ENCODE measurements at places on chromosomes 3 and 15.

GRCh38 chr3:11120091-11120805 lies 34.0 kb upstream of the HRH1 start:
- DNase-seq = no peak

GRCh38 chr15:85000189-85000864 lies 18.7 kb downstream of the PDE8A start:
- DNase-seq = no peak

- no peak for DNase-seq
Measured at GRCh38 chr3:188209740-188210139, 55.8 kb downstream of the LPP start.

DNA sequence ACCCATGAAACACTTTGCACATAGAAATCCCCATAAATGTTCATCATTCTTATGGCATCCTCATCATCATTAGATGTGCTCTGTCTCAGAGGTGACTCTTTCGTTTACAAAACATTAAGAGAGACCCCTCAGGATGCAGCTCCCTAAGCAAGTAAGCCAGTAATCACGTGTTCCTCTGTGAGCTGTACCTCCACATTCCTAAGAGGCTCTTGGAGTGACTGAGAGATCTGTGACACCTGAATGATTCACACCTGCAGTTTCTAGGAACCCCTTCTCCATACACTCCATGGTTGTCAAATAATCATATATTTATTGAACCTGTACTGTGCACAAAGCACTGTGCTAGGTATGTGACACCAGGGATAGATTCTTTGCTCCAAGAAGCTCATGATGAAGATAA lies 602.4 kb downstream of the UNC13C start:
- no peak for DNase-seq

DNA sequence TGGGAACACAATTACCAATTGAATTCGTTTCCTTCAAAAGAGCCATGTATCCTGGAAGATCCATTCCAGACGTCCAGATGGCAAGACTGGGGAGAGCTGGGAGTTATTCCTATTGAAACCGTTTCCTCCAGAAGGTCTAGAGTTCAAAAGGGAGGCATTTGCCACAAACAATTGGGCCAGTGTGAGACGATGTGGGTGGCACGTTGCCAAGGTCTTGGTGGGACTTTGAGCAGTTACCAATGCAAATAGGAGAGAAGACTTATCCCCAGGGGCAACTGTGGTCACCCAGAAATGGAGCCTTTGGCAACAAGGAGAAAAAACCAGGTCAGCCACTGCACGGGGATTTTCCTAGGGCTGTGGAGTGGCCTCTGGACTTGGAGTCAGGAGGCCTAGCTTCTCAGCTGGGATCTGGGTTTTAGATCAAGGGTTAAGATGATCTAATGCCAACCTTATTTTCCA lies 29.6 kb upstream of the TLE3 start:
- DNase-seq = no peak

DNA sequence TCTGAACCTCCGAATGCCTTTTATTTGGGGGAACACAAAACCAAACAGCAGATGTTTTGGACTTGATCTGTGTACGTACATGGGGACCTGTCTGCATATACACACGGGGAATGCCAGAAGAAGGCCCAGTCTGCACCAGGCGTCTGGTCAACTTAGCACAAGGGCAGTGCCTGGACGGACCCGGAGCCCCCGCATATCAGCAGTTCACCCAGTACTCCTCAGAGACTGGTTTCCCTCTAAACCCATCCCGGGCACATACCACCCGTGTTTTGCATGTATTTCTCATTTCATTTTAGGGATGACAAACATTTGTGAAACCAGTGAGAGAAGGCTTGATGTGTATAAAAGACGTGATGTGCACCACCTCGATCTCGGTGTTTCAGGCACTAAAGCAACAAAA lies 49.7 kb downstream of the KLHL25 start:
- DNase-seq = no peak

DNA sequence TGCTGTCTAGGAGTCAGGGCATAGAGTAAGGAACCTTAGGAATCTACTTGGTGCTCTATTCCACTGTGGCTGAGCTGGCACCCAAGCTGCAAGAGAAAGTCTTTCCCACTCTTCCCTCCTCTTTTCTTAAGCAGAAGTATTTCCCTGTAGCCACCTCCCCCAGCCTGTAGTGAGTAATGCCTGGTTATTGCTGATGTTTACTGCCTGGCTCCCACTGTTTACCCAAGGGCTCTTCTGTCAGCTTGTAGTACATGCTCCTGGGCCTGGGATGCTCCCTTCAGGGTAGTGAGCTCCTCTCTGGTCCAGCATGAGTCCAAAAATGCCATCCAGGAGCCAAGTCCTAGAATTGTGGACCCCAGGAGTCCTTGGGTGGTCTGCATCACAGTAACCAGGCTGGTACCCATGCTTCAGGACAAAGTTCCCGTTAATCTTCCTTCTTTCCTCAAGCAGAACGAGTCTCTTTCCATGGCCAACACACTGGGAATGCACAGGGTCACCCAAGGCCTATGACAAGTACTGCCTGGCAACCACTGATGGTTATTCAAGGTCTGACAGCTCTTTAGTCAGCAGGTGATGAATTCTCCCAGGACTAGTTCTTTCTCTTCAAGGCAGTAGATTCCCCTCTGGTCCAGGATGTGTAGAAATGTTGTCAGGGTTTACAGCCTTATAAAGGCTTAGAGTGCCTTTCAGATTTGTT lies 17.6 kb downstream of the GALK2 start:
- no peak for DNase-seq

- no peak for DNase-seq
Measured at GRCh38 chr3:172029425-172030098, 9.8 kb upstream of the FNDC3B start.

GRCh38 chr3:30453360-30454039 lies 152.9 kb upstream of the TGFBR2 start:
- no peak for DNase-seq

GRCh38 chr3:29686889-29687592 lies 406.2 kb downstream of the RBMS3 start:
- no peak for DNase-seq

DNA sequence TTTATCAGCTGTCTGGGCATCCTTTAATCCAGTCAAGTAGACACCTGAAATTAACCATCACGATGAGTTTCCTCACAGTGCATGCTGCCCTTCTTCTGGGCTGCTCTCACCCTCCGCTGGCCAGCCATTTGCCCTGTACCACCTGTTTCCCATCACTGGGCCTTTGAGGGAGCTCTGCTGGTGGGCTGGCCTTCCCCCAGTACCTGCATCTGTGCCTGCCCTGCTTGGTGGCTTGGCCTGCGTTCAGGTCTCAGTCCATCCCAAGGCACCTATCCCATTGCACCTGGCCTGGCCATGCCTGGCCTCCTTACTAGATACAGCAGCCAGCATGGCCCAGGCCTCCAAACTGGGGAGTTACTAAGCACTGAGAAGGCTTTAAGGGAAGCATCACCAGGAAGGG lies 413.2 kb downstream of the NTRK3 start:
- no peak for DNase-seq

DNA sequence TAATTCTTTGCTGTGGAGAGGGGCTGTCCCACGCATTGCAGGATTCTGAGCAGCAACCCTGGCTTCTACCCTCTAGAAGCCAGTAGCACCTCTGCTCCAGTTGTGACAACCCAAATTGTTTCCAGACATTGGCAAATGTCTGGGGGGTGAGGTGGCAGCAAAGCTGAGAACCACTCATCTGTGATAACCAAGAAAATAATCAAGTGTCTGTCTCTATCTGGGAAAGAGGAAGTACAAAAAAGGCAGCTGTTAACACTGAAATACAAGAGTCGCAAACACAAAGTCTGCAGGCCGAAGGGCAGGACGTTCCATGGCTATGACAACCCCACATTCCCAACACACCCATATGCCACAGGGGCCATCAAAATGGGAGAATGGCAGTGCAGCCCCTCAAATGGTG lies 42.2 kb upstream of the GNB5 start:
- DNase-seq = no peak

DNA sequence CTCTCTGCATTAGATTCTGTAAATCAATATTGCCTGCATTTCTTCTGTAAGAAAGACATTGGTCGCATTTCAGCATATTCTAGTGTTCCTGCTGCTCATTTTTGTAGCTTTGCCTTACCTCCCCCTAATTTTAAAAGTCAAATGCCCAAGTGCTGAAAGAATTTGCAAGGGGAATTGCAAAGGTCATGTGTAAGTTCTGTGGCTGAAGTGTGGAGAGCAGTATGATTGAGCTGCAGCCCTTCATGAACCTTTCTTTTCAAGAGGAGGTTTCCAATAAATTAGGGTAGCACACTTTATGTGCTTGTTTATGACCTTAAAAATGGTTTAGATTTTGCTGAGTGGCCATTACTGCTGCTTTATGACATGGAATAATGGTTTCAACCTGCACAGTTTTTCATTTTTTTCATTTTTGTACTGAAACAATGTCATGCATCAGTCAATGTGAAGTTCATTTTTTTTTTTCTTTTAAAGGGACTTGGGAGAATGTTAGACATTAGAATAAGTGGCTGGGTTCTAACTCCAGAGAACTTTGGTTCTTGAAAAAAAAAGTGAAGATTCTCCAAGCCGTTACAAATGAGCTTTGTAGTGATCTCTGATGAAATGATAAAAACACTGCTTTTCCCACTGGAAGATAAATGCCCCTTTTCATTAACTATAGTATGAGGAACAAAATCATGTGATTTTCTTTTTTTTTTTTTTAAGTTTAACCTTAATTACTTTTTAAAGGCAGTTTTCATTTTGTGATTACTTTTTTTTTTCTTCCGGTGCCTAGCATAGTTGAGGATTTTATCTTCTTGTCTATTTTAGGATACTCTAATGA lies 99.6 kb downstream of the MITF start:
- no peak for DNase-seq

DNA sequence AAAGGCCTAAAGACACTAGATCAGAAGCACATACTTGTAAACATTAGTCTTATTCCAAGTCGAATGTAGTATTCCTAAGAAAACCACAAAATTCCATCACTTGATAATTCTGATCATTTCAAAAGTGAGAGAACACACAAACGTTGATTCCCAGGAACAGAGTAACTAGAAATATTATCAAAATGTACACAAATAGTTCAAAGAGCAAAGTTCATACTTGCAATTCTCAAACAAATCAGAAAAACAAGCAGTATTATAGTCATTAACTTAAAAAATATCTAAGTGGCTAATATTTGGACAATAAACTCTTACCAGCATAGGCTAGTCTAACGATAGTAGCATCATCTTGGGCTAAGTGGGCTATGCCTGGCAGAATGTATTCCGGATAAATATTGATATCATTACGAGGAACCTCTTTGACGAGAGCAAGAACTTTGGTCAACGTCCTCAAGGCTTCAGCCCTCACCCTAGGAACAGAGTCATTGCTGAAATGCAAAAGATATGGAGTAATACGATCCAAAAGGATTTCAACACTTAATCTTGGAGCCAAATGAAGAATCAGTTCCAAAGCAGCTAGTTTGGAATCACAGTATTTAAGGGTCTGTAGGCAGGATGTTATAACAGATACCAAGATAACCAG lies 13.3 kb downstream of the PIK3R4 start:
- no peak for DNase-seq

- DNase-seq = no peak
Measured at GRCh38 chr3:126556637-126557414, 1.9 kb downstream of the C3orf22 start.

- DNase-seq = no peak
Measured at GRCh38 chr3:13496879-13497278, 16.8 kb downstream of the HDAC11 start.

- DNase-seq = no peak
Measured at GRCh38 chr3:32275506-32275905, 37.0 kb downstream of the CMTM8 start.

DNA sequence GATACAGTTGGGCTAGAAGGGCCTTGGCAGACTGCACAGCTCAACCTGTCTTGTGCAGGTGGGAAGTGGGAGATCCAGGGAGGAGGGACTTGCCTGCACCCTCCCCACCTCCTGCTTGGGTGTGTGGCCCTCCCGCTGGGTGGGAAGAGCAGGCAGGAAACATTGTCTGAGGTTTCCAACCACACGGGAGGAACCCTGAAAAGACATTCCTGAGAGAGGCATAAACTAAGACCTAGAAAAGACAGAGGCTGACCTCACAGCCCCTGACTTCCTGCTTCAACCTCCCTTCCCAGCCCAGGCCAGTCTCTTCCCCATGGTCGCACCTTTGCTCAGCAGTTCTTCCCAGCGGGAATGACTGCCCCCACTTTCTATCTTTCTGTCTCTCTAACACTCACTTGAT lies 46.3 kb upstream of the INSYN1 start:
- no peak for DNase-seq

GRCh38 chr15:70154718-70155347 lies 57.1 kb upstream of the TLE3 start:
- DNase-seq = no peak

DNA sequence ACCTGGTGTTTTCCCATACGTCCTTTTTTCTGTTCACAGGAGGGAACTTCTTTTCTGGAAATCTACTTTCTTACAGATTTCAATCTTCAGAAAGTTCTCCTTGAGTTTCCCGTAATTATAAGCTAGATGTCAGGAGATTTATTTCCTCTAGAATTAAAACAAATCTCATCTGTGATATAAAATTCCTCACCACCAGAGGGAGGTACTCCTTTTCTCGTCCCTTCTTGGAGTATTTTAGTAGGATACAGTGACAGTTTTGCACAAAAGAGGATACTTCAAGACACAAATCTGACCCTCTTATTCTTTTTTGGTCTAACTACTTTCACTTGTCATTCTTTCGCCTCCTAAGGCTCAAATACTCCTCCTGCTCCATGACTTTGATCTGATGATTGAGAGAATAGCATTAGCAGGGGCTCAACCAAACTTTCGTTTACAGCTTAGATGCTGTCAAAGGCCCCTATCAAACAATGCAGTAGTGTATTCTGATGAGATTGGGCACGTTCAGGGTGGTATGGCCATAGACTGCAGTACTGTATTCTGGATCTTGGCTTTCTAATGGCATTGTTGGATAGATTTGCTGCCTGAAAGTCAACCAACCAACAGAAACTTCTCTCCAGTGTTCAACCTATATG lies 38.0 kb downstream of the TMEM41A start:
- no peak for DNase-seq

GRCh38 chr3:130705501-130705900 lies 41.1 kb downstream of the PIK3R4 start:
- DNase-seq = no peak

DNA sequence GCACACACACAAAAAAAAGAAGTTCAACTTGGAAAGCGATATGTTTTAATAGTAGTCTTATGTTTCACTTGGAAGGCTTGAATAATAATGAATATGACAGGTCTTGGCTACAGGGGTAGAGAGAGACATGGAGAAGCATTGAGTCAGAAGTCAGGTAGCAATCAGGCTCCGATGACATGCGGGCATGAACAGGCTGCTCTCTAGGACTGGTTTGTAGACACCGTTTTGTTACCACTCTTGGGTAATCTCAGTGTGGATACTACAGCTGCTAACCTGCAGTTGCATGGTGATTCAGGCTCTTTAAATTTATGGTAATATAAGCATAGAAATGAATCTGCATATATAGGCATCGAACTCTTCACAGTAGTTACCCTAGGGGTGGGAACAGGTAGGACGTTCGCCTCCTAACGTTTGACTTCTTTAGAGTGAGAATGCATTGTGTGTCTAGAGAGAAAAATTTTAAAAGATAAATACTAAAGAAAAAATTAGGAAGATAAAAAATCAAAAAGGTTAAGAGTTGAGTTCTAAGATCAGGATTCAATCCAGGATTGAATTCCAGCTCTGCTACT lies 241.6 kb upstream of the KBTBD8 start:
- no peak for DNase-seq
